ENCODE measurements at places on chromosomes 2 and 18. TPM values are rescaled to one million over a fixed set of nuclear protein-coding genes. Genes with fewer than 3 reads are reported as not detected.

- no peak overlapping the region for H3K4me3 ChIP-seq
- no peak overlapping the region for H3K27ac ChIP-seq
- no peaks in the 10 kb centered on the region for H3K36me3 ChIP-seq
- H3K27me3 ChIP-seq: no peaks in the 10 kb centered on the region
- no peak for DNase-seq
Measured at GRCh38 chr2:141125432-141125831, 1005.4 kb downstream of the LRP1B start.

- H3K4me1 ChIP-seq: no peaks in the 10 kb centered on the region
- no peak overlapping the region for H3K27ac ChIP-seq
- H3K27me3 ChIP-seq: peaks cover 46% of the 10 kb centered on the region
Measured at GRCh38 chr18:48486754-48487153, 52.1 kb upstream of the CTIF start.

- no peak overlapping the region for H3K4me3 ChIP-seq
- no peaks in the 10 kb centered on the region for H3K4me1 ChIP-seq
- no peaks in the 10 kb centered on the region for H3K36me3 ChIP-seq
- DNase-seq: no peak
- no peak overlapping the region for H3K27ac ChIP-seq
Measured at GRCh38 chr18:13999231-13999630, 83.9 kb upstream of the MC2R start.

DNA sequence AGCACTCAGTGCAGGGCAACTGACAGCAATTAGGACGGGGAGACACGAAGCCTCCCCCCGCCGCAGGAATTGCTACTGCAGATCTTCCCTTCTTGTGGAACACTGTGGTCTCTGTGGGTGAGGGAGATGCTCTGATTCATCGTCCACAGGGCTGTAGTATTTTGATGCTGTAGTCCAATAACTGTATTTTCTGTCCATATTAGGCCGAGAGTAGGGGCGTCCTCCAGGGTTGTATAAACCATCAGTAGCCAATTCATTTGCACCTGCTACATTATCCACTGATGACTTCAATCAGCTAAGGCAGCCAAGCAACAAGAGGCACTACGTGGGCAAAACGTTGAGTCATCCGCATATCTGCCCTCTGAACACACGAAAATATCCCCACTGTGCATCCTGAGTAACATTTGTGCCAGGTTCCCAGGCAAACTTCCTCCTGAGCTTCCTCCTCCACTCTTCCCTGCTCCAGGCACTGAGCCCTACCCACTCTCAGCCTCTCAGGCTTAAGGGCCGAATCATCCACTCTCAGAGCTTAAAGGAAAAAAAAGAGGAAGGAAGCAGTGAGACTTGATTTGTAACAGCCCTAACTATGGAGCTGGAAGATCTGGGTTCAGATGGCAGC, 62.1 kb downstream of the LBH start:
- H3K27me3 ChIP-seq: no peaks in the 10 kb centered on the region
- peak overlapping the region; percentile 14 for H3K27ac ChIP-seq

- H3K4me1 ChIP-seq: no peaks in the 10 kb centered on the region
- H3K27ac ChIP-seq: no peak overlapping the region
- no peaks in the 10 kb centered on the region for H3K36me3 ChIP-seq
- DNase-seq: no peak
Measured at GRCh38 chr18:9992300-9992972, 78.6 kb downstream of the VAPA start.

GRCh38 chr2:191910518-191910917, 63.6 kb upstream of the CAVIN2 start:
- DNase-seq: no peak
- H3K27me3 ChIP-seq: peaks cover 44% of the 10 kb centered on the region
- H3K36me3 ChIP-seq: no peaks in the 10 kb centered on the region
- H3K4me1 ChIP-seq: no peaks in the 10 kb centered on the region
- H3K27ac ChIP-seq: no peak overlapping the region
- H3K4me3 ChIP-seq: no peak overlapping the region

Gene SAG
- total RNA-seq: 0.25 TPM

Gene PCARE
- total RNA-seq: not detected
